ENCODE measurements at places on chromosomes 16 and 17.
A peak's percentile ranks its signal among the peaks of the same experiment; 100 is the strongest.

DNA sequence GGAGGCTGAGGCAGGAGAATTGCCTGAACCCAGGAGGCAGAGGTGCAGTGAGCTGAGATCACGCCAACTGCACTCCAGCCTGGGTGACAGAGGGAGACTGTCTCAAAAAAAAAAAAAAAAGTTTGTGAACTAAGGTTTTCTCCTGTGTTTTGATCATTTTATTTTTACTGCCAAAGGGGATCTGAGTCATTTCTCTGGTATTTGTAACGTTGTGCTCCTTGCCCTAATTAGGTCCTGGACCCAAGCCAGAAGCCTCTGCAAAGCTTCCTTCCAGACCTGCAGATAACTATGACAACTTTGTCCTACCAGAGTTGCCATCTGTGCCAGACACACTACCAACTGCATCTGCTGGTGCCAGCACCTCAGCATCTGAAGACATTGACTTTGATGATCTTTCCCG lies 32.1 kb downstream of the IST1 start:
- DNase-seq = no peak

GRCh38 chr17:28675980-28676379 lies 14.0 kb downstream of the SUPT6H start:
- DNase-seq = no peak

- DNase-seq = no peak
Measured at GRCh38 chr17:74873874-74874614, 1.2 kb upstream of the FDXR start.

DNA sequence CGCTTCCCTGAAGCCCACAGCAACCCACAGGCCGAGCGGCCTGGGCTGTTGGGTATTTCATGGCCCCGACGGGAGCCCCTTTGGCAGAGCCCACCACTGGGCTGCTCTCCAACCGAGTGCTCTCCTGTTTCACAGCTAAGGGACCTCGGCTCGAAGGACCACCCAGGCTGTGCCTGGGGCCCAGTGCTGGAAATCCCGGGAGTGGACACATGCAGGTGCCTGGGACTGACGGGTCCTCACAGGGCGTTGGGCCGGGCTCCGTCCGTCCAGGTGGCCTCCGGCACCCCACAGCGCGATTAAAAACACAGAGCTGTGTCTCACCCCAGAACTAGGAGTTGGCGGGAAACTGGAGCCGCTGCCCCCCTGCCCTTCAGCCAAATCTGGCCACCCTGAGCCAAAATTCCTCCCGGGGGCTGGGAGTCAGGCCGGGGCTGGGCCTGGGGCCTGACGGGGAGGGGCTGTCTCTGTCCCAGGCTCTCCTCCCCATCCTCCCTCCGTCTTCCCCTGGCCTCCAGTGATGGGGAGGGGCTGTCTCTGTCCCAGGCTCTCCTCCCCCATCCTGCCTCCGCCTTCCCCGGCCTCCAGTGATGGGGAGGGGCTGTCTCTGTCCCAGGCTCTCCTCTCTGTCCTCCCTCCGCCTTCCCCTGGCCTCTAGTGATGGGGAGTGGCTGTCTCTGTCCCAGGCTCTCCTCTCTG lies 14.1 kb downstream of the UTS2R start:
- DNase-seq = no peak

DNA sequence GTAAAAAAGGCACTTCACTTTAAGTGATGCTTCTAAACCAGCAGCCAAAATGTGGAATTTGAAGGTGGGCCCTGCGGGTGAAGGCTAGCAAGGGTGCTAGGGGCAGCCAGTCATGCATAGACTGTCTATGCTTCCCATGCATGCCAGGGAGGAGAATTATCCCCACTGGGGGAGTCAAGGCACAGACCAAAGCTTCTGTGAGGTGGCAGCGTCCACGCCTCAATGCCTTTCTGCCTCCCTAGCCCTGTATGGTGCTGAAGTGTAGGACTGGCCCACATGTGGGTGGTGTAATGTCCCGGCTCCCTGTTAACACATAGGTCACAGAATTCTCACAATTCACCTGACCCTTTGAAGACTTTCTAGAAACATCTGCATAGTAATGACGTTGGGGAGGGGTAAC lies 1.9 kb downstream of the HS3ST2 start:
- no peak for DNase-seq

DNA sequence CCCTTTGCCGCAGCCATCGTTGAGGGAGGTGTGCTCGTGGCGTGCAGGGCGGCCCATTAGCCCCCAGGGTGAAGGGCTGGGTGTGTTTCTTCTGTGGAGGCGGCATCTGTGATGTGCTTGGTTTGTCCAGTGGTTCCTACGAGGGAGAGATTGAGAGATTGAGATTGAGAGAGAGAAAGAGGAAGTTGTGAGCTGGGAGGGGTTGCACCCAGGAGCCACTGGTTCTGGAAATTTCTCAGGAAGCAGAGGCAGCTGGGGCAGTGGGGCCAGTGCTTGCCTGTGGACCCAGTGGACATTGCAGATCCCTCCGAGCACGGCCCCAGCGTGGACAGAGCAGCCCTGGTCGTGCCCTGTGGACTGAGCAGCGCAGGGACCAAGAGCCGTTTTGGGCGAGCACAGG lies 72.0 kb upstream of the ZNF750 start:
- DNase-seq = no peak

- no peak for DNase-seq
Measured at GRCh38 chr16:82160226-82160625, 9.8 kb downstream of the MPHOSPH6 start.

GRCh38 chr17:2871205-2871604 lies 75.0 kb downstream of the RAP1GAP2 start:
- DNase-seq = no peak

DNA sequence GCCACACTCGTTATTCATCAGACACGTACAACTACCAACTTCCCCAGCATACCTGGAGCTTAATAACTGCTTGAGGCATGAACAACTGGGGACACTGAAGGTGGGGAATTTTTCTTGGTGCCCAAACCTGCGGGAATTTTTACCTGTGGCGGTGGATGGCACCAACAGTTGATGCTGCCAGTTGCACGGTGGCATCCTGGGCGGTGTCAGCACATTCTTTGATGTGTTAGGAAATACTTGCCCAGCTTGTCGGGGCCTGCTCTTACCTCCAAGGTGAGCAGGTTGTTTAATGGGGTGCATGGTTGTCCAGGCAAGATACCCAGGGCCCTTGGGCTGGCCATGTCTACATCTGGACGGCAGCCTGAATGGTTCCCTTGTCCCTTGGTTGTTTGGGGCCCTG lies 79.6 kb downstream of the CRISPLD2 start:
- no peak for DNase-seq

GRCh38 chr16:59259074-59259949 lies 525.2 kb upstream of the GOT2 start:
- no peak for DNase-seq

- no peak for DNase-seq
Measured at GRCh38 chr17:77454242-77455095, 313.7 kb downstream of the SEC14L1 start.

- DNase-seq = no peak
Measured at GRCh38 chr17:59266745-59267144, 46.4 kb downstream of the GDPD1 start.

DNA sequence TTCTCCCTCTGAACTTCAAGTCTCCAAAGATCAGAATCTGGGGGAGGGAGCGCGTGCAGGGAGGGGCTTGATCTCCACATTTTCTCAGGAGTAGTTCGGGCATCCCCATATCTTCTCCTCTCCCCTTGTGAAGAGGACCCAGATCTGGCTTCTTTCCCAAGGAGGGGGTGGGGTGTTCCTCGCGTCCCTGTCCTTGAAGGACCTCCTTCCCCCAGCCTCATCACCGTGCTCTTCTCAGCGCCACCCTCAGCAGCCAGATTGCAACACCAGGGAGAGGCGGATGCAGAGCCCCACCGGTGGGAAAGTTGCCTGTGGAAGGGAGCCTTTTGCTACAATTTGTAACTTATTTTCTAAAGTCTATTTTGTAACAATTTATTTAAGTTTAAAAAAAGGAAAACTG lies 5.7 kb downstream of the PRSS53 start:
- DNase-seq = no peak

- DNase-seq = no peak
Measured at GRCh38 chr16:20393801-20394577, 10.5 kb downstream of the PDILT start.

GRCh38 chr17:51869387-51869786 lies 289.1 kb downstream of the CA10 start:
- DNase-seq = no peak

DNA sequence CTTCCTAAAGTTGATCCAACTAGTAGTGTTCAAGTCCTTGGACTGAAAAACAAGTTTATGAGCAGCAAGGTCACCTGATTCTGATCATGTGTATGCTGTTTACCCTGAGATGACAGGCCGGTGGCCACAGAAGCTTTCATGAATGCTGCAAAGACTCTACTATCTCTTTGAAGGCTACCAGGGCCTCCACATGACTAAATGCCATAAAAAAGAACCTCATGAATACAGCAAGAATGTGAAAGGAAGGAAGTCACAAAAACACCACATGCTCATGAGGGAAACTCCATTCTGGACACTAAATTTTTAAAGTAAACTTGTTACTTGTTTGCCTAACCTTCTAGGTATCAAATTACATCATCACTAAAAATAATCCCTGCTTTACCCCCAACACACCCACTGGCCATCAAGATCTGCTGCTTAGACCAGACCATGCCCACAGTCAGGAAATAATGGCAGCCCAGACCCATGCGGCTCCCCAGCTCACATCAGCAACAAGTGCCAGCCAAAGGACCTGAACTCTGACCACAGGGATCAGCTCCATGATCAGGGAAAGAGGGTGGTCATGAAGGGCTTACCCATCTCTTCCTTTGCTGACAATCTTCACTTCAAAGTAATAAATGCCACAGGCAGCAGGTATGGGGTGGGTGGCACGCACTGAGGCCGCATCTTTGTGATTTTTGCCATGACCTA lies 1.4 kb downstream of the RANBP10 start:
- no peak for DNase-seq

DNA sequence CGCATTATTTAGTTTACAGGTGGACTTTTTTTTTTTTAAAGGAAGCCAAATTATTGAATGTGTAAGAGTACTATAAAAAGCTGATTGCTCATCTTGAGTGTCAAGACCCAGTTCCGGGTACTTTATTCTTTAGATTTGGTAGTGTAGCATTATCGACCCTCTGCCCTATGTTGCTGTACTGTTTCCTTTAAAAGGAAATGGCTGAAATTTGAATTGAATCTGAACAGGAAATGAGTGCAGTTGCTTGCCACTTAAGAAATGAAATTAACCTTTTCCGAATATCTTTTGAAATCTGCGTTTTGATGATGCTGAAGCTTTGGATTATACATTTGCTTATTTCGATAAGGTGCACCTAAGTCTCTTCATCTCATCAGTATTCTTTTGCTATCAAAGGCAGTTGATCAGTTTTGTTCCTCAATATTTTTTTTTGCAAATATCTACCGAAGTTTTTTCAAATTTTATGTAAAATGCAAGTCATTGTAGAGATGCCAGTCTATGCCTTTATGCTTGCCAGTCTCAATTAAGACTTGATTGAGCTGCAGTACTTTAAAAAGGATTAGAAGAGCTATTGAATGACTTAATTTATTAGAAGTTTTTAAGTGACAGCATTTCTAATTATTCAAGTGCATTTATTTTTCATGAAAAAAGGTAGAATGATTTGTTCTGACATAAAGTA lies 1.8 kb downstream of the GGNBP2 start:
- no peak for DNase-seq

DNA sequence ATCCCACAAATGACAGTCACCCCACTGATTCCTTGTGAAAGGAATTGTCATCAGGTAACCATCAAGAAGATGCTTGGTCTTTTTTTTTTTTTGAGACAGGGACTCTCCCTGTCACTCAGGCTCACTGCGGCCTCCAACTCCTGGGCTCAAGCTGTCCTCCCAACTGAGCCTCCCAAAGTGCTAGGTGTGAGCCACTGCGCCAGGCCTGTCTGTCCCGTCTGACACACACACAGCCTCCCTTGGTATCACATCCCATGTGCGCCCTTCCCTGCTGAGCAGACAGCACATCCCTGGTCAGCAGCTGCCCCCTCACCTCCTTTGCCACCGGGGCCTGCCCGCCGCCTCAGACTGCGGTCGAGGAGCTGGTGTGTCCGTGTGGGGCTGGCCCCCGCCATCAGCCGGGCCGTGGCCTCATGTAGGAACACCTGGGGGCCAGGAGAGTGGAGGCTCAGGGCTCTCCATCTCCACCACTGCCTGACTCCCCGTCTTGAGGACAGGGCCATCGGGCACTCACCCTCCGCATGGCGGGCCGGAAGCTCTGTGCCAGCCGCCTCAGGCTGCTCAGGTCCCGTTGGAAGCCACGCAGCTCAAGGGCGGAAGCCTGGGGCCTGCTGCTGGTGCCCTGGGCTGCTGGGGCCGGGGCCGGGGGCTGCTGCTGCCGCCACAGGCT lies 23.6 kb downstream of the SREBF1 start:
- no peak for DNase-seq

DNA sequence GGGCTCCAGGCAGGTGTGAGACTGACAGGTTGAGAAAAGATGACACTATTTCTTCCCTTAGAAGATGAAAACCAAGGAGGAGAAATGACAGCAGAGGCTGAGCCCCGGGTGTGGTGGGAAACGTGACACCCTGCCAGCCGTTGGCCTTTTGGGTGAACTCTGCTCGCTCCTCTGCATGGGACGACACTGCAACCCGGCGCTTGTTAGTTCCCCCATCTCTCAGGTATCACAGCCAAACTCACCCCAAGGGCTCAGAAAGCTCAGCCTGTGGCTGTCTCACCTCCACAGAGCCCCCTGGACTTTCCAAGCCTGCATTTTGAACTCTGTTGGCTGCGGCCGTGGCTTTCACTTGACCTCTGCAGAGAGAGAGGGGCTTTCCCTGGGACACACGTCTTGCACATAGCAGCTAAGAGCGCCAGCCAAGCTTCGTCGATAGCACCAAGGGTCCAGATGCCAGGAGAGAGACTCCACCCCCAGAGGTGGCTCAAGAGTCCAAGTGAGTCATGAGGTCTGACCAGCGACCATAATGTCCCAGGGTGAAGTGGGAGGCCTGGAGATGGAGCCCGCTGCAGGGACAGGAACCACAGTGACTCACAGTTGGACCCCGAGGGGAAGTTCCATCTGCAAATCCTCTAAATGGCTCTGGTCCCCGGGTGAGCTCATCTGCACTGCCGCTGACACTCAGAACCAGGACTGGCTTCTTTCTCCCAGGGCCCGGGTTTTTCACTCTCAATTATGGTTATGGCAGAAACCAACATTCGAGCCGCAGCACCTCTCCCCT lies 301.9 kb downstream of the SOX9 start:
- peak; percentile 7 for DNase-seq

GRCh38 chr17:17767154-17767869 lies 69.5 kb downstream of the SREBF1 start:
- no peak for DNase-seq
